Suppressor macrophage (primary cell): ENCODE measurements at places on chromosomes 13 and 19.

- no peak for DNase-seq
Measured at GRCh38 chr13:58087566-58087965, 456.0 kb downstream of the PCDH17 start.

DNA sequence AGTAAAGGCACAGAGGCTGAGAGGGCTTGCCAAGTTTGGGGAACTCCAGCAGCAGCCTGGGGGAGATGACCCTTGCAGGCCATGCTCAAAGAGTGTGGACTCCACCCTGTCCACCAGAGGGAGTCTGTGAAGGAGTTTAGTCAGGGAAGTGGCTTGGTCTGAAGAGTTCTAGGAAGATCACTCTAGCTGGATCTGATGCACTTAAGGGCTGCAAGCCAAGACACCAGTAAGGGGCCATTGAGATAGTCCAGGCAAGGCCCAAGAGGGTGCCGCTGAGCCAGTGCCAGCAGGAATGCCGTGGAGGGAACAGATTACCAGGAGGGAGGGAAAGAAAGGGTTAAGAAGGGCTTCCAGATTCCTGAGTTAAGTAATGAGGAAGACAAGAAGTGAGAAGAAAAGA, 68.7 kb downstream of the ZAR1L start:
- DNase-seq = peak; percentile 84

- no peak for DNase-seq
Measured at GRCh38 chr13:64347664-64348063, 2882.5 kb downstream of the PCDH9 start.

- peak; percentile 91 for DNase-seq
Measured at GRCh38 chr19:664913-665443, 2.0 kb upstream of the RNF126 start.

DNA sequence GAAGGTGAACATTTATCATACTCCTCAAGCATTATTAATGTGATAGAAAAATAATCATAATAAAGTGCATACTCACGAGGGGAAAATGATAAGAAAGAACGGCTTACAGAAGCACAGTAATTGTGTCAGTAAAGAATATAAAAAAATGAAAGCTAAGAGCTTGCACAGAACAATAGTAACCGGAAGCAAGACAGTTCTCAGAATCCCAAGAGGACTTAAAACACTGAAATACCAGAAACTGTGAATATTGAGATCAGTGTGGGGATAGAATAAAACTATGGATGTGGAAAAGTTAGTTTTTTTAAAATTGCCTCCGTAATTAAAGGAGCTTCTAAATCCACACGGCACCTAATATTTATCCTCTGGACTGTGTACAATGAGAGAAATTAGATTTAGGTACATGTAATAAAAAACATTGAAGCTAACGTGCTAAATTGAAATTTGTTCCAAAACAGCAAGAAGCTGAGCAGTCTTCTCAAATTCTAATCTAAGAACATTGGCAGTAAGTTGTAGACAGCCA, 482.7 kb downstream of the SLITRK6 start:
- no peak for DNase-seq

DNA sequence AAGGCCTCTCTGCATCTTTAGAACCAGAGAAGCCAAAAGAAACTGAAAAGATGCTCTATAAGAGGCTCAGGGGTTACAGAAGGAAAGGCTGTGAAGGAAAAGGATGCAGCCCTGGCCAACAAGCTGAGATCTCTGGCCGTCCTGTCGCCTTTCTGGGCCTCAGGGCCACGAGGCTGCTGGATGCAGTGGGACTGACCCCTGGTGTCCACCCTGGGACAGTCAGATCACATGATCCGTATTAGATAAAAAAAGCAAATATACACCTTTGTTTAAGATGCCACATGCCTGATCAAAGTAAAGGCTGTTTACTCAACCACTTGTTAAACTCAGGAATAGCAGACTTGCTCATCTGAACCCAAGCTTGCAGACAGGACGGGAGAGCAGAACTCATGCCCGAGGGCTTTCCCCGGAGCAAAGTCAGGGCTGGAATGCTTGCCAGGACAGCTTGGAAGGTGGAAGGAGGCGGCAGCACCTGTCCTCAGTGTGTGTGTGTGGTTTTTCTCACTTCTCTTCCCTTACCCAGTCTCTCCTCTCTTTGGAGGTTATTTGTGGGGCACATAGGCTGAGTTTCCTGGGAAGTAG, 206.5 kb upstream of the TSHZ3 start:
- no peak for DNase-seq

GRCh38 chr13:42049454-42049813, 986 bp downstream of the DGKH start:
- DNase-seq = no peak

GRCh38 chr19:16039081-16039480, 37.2 kb upstream of the TPM4 start:
- DNase-seq = no peak

DNA sequence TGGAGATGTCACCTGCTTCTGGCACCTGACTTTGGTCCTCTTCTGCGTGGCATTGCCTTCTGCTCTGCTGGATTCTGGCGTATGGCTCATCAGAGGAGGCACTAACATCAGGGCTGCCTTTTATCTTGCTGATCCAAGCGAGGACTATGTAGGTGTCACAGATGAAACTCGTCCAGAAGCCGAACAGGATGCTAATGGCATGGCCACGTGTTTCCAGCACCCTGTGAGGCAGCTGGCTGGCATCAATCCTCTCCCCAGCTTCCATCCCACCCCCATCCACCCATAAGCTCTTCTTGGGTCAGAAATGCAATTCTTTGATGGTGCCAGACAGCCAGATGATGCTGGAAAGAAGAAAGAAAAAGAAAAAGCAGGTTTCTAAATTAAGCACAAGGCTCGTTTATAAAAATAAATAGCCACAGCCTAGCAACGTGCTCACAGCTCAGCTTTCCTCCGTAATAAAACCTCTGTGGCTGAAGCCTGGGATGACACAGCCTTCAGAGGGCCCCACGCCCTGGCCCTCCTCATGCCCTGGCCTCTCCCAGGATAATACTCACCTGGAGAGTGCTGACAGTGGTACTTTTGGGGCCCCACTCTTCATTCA, 212.9 kb upstream of the SERP2 start:
- DNase-seq = no peak

DNA sequence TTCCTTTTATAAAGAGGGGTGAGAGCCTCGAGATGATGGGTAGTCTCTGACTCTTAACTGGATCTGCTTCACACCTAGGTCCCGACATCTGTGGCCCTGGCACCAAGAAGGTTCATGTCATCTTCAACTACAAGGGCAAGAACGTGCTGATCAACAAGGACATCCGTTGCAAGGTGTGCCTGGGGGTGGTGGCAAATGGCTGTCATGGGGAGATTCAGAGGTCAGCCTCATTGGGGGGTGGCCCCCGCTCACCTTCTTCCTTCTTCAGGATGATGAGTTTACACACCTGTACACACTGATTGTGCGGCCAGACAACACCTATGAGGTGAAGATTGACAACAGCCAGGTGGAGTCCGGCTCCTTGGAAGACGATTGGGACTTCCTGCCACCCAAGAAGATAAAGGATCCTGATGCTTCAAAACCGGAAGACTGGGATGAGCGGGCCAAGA, 1.6 kb downstream of the CALR start:
- DNase-seq = no peak

DNA sequence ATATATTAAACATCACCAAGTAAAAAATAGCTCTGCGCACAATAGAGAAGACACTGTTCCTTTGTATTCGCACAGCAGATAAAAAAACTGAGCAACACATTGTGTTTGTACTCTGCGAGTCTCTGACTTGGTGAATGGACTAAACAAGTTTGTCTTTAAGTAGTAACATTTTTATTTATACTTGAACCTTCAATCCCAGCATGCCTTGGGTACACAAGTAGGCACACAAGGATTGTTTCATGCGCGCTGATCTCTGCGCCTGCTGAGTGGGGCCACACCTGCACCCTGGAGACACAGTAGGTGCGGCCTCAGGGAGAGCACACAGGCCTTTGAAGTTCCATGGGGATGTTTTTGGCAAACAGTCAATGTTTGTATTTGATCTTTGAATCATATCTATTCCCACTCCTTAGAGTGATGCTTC, 318.9 kb downstream of the MYO16 start:
- DNase-seq = no peak

DNA sequence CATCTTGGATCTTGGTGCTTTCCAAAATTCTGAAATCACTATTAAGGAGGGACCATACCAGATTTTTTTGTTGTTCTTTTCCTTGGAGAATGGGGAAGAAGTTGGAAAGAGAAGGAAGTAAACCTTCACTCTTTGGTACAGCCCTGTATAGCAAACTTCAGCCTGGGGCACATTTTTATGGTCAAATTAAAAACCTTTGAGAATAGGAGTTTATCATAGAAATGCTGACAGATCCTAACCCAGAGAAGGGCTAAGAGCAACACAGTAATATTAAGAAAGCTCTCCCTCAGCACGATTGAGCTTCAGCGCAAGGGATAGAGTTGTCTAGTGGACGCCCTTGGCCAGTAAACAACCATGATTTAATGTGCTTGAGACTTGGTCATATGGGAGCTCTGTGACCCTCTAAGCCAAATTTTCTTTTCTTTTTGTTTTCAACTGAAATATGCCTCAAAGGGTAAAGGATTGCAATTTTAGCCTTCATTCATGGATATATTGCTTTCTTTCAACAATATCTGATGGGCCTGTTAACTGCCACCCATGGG, 294.3 kb upstream of the MAB21L1 start:
- DNase-seq = no peak

- DNase-seq = no peak
Measured at GRCh38 chr13:91292630-91293221, 54.8 kb upstream of the MIR17HG start.

DNA sequence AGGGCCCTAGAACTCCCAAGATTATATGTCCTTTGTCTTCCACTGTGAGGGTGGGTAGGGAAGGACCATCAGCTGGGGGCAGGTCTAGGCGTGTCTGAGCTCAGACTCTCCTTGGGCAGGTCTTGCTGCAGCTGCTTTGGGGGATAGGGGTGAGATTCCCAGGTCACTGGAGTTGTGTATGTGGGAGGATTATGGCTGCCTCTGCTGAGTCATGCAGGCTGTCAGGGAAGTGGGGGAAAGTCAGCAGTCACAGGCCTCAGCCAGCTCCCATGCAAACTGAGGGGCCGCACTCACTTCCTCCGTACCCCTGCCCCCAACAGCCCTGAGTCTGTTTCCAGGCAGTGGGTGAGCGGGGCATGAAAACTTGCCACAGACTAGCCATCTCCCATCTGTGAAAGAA, 600.8 kb downstream of the DIAPH3 start:
- no peak for DNase-seq

DNA sequence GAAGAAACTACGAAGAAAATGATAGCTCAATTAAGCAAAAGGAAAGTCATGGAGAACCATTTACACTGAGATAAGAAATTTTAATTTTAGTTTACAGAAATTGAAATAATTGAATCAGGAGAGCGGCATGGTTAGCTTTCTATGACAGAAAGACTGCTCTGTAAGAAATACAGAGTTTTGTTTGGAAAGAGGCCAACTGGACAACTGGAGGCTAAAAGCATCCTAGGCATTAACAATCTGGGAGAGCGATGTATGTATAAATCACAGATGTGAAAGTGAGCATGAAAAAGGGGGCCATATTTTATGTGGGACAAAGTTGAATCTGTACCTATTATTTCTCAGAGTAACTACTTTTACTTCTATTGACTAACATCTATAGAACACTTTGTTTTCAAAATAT, 1608.8 kb upstream of the PCDH20 start:
- no peak for DNase-seq

GRCh38 chr19:18519962-18520847, 1.7 kb downstream of the ELL start:
- peak; percentile 74 for DNase-seq

DNA sequence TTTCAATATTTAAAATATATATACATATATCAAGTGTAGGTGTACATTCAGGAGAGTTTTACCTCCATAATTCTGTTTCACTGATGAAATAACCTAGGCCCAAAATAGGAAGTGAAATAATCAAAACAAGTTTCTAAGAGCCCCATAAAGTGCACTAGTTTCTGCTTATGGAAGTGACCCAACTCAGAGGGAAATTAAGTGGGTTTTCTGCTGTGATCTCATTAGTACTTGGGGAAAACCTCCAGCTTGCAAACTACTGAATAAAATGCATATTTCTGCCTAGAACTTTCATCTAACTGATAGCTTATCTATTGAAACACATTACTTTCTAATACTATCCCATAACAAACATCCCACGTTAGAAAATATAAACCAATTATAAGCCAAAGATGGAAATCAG, 45.4 kb upstream of the MIR17HG start:
- peak; percentile 9 for DNase-seq

- DNase-seq = peak; percentile 97
Measured at GRCh38 chr19:12786141-12786870, 5.0 kb upstream of the JUNB start.
